ENCODE measurements at places on chromosomes 11 and 22.

GRCh38 chr11:42315846-42316245 is 856.4 kb upstream of the LRRC4C start:
- no peak for DNase-seq

- DNase-seq = no peak
Measured at GRCh38 chr11:32466279-32466915, 31.1 kb upstream of the WT1 start.

DNA sequence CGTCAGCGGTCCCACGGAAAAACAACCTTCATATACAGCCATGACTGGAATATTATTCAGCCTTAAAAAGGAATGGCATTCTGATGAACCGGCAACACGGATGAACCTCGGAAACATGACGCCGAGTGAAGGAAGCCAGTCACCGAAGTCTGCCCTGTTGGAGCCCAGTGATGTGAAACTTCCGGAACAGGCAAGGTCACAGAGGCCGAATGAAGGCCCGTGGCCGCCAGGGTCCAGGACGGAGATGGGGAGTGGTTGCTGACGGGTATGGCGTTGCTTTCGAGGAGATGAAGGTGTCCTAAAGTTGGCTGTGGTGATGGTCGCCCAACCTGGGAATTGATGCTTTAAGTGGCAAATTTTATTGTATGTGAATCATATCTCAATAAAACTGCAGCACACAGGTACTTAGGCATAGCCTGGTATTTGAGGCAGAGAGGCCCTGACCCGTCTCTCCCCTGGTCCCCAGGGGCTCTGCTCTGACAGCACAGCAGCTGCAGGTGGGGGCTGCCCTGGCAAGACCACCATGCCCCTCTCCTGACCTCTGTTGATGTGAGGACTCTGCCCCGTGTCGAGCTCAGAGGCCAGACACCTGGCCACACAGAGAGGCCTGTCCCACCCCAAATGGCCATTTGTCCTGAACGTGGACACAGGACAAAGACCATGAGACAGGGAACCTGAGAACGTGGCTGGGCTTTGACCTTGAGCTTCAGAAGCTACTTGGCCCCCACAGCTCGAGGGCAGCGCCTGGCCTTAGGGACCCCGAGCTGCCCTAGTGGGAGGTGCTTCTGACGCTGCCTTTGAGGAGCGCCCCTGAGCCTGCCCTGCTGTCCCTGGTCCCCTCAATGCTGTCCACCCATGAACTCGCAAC is 1090.8 kb downstream of the BRD1 start:
- DNase-seq = no peak

- DNase-seq = no peak
Measured at GRCh38 chr11:112219476-112220232, 6.6 kb upstream of the PTS start.

GRCh38 chr22:29041408-29041807 is 20.2 kb downstream of the C22orf31 start:
- no peak for DNase-seq

GRCh38 chr11:94880216-94880615 is 93.1 kb downstream of the CWC15 start:
- no peak for DNase-seq

DNA sequence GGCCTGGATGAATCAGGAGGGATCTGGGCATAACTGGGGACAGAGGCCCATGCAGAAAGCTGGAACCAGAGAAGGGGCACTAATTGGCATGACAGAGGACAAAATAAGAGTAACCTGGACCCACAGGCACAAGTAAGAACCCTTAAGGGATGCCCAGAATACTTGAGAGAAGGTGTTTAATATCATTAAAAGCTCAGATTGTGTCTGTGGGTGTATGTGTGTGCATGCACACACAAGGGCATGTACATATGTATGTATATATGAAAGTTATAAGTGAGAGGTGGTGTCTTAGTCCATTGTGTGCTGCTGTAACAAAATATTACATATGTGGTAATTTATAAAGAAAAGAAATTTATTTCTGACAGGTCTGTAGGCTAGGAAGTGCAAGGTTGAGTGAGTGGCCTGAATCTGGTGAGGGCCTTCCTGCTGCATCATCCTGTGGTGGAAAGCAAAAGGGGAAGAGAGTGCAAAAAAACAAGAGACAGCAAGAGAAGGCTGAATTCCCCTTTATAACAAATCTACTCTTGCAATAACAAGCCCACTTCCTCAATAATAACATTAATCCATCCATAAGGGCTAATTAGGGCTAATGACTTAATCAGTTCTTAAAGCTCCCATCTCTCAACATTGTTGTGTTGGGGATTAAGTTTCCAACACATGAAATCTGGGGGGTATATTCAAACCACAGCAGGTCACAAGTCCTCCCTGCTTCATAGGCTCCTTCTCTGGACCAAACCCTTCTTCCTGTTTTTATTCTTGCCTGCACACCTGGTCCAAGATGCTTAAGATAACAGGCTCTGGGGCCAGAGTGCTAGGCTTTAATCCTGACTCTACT is 68.3 kb upstream of the POU2AF2 start:
- no peak for DNase-seq

GRCh38 chr11:4903484-4903883 is at the start of gene OR51A7:
OR51A7 (plus strand) TSS chr11:4903783; CDS start chr11:4907370, 3,587 bp downstream.
- DNase-seq = no peak

DNA sequence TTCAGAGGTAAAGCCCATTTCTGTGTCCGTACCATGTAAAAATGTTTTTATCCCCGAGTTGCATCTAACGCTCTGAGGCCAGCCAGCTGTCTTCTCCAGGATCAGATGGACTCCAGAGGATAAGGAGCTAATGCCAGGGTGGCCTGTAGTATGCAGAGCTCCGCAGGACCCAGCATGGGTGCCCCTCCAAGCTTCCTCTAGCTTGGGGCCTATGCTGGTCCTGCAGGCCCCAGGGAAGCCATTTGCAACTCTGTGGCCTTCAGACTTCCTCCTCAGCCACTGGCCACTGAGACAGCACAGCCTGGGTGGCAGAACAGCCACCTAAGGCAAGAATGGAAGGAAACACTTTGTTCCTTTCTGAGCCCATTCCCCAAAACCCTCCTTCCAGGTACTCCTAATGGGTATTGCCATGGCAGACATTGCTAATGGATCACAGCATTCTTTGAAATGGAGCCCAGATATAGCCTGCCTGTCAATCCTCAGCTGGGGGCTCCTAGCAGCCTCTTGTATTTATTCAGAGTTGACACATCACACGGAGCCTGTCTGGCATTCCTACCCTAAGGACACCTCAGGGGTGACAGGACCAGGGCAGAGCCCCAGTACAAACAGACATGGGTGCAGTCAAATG is 4.7 kb downstream of the ADA2 start:
- DNase-seq = no peak

DNA sequence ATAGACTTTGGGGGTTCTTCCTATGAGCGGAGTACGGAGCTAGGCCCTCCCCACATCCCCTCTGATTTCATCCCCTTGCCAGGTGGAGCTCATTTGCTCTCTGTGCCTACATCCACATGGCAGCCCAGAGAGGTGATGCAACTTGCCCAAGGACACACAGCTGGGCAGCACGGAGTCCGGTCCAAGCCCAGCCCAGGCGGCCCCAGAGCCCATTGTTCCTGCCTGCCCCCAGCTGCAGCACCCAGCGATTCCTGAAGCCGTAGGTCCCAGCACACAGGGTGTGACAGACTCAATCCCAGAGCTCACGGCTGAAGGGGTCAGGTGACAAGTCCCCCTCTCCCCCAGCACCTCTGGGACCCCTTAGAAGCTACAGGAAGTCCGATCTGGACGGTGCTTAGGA is 22.2 kb upstream of the RFPL3 start:
- no peak for DNase-seq

DNA sequence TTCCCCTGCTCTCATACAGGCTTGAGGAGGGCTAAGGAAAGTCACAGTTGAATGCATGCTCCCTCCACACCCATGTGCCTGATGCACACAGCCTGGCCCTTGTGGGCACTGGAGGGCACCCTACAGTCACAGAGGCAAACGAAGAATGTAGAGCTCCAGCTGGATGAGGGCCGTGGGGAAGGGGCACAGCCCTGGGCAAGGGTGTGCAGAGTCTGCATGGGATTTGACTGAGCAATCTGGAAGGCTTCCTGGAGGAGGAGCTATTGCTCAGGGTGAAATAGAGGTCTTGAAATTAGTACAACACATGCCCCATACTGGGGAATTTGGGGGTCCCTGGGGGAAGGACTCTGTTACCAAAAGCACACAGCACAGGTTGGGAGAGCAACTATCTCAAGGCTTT is 64.0 kb downstream of the KCNQ1 start:
- no peak for DNase-seq

DNA sequence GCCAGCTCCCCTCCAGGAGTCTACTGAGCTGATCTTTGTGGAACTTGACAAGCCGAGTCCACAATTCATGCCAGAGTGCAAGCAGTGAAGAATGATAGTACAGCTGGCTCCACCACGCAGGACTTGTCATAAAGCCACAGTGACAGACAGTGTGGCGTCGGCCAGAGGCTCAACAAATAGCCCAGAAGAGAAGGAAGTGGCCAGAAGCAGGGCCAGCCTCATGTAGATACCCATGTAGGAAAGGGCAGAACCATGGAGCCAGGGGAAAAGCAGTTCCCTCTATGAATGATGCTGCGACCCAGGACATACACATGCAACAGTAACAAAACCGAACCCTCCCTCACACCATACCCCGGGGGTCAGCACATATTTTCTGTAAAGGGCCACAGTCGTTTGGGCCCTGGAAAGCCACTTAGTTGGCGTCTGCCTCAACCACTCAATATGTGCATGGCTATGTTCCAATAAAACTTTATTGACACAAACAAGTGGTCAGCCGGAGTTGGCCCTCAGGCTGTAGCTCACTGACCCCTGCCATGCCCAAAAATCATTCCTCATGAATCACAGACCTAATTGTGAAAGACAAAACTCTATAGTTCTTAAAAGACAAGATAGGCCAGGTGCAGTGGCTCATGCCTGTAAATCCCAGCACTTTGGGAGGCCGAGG is 161.4 kb downstream of the BRD1 start:
- no peak for DNase-seq

DNA sequence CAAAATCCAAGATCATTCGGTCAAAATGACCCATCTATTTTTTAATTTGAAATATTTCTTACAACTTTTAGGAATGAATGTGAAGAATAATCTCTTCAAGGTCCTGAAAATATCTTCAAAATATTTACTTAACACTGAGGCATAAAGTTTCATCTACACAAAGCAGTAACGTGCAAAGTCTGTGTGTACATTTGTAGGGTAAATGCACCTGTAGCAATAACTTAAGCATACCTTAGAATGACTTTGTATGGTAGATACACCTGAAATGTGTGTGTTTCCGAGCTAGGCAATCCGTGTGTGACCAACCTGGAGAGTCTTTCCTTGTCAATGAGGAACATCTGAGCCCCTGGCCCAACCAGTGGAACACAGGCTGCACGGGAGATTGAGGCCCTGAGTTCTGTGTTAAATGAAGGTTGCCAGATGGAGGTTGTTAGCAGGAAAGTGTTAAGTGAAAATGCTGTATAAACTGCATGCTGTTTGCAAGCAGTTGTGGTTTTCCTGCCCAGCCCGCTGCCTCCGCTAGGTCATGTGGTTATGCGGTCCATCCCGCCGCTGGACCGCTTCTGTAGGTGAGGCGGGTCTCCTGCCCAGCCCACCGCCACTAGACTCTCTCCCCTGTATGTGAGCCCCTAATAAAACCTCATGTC is 7.6 kb upstream of the CTR9 start:
- no peak for DNase-seq

- DNase-seq = no peak
Measured at GRCh38 chr22:47284822-47285221, 522.4 kb downstream of the TBC1D22A start.

DNA sequence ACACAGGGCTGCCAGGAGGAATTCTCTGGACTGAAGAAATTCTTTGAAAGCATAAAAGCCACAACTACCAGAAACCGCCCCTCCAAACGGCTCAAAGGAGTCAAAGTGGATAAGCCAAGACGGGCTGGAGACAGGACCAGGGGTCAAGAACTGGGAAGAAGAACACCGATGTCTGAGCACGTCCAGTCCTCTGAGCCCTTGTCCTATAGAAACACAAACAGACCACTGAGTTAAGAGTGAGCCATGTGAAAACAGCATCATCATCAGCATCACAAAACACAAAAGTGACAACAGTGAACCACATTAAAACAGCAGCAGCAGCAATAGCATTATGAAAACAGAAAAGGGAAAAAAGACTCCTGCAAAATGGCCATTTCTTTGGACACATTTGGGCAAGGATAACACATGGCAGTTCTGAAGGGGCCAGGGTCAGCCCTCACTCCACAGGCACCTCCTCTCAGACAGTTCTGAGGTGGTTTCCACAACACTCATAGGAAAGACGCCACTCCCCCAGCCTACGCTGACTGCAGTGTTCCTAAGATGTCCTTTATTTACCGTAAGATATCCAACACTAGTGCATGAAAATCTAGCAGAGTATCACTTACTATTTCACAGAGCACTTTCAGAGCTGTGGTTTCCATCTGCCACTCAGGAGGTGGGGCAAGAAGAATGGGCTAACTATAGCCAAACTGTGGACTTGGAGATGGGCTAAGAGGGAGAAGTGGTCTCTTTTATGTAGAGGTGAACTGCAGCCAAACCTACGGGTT is 28.6 kb upstream of the YPEL1 start:
- DNase-seq = no peak

GRCh38 chr11:45590743-45591142 is 74.7 kb downstream of the CHST1 start:
- no peak for DNase-seq

- no peak for DNase-seq
Measured at GRCh38 chr22:22034469-22035132, 52.0 kb upstream of the TOP3B start.

DNA sequence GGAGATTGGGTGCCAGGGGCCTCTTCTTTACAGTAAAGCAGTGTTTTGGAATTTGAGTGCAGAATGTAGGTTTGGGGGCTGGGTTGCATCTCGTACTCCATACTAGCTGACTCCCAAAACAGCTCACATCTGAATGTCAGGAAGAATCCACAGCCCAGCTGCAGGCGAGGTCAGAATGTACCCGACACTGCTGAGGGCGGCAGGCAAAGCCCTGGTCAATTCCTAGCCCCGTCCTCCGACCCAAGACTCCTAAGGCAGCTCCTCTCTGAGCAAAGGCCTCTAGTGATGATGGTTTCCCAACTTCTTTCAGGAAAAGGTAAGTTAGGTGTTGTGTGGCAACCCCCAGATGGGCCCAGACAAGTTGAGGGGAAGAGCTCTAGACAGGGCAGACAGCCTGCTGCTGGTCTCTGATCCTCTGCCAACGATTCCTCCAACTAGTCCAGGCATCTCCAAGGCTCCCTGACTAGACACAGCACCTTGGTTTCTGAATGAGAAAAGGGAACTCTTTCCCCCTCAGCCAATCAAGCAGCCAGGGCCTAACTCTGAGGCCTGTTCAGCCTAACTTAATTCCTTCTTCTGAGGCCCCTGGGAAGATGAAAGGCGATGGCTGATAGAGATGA is 8.6 kb downstream of the LARGE2 start:
- no peak for DNase-seq
